Stimulated activated CD8-positive, alpha-beta memory T cell treated with anti-CD3 and anti-CD28 coated beads, Interleukin-7, amount 100 ng/mL, for 24 hours (primary cell): ENCODE measurements at places on chromosomes 5 and 9.

DNA sequence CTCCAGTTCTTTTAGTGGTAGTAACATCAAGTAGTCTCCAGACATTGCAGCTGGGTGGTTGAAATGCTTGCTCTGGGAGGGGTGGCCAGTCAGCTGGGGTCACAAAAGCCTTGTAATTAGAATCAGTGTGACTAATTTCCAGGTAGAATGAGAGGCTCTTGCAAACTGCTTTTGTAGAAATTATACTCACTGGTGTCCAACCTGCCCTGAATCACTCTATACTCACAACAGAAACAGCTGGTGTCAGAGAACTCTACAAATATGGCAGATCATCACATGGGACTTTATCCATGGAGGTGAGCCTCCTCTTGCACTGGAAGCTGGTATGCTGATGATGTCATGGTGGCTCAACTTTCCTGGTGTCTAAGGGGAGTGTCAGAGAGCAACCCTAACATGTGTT, 71.3 kb downstream of the SH3TC2 start:
- no peak for DNase-seq

DNA sequence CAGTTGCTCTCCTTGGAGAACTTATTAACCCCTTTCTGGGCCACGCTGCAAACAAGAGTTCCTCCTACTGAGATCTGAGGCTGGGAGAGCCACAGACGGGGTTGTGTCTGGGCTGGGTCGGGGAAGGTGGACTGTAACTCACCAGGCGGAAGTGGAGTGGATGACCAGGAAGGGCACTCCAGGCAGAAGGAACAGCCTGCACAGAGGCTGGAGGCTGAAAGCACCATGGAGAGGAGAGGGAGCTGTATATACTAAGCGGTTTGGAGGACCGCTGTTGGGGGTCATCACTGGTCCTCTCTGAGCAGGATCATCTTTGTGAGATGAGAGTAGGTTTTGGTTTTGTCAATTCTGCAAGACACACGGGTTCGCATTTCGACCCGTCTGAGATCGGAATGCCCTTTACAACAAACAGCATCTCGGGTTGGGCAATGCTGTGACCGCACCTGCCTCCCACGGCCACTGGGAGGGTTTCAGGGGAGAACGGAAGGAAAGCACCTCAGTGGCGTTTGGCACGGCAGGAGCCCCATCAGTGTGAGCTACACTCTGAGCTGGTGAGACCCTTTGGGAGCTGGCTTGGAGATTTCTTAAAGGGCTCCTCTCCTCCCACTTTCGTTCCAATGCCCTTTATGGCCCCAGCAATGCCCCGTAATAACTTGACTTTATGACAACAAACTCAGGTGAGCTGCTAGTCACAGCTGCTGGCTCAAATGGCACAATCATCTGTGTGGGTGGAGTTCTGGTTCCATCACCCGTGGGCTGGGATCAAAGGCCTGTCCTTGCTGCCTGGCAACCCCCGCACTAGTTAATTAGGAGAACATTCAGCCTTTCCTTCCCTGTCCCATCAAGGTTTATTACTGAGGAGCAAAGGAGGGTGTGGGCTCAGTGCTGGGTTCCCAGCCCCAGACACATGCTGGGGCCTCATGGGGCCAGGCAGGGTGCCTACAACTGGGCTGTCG, 18.7 kb upstream of the NEURL1B start:
- no peak for DNase-seq

DNA sequence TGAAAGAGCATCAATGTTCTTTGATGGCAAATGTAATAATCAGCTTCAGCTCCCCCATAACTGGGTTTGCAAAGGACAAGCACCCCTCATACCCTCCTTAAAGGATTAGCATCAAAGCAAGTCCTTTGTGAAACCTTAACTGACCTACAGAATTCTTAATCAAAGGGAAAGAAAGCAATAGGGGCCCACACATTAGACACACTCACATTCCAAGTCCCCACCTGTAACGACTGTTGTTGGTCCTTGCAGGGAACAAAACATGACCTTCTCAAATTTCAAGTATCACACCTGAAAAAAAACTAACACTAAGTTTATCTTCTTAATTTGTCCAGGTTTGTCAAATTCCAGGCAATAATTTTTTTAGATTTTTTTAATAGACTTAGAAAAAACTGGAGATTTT, 32.6 kb downstream of the TTC39B start:
- DNase-seq = no peak

DNA sequence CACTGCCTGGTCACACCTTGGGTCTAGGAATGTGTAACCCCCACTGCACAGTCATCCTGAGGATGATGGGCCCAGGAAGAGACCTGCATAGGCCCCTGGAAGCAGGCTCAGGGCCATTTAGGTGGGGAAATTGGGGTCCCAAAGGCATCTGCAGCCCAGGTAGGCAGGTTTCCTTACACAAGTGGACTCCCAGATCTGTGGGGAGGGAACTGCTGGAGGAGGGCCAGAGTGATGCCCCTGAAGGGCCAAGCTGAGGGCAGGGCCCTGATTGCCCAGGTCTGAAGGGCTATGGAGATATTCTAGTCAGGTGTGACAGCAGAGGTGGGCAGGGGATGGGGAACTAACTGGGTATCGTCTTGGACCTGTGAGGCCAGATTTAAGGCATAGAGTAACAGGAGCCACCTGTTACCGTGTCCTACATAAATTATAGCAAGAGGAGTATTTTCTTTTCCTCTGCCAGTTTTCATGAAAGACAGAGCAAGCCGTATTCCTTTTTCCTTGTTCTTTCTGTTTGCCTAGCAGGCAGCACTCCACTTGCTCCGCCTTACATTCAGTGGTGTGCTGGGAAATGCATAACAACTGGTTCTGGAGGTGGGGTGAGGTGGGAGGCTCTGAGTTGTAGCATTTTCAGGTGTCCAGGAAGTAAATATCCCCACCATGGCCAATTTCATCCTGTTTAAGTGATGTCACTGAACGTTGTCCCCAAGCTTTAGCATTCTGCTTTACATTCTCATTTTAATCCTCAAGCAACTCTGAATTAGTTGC, 41.3 kb downstream of the PPARGC1B start:
- DNase-seq = no peak

DNA sequence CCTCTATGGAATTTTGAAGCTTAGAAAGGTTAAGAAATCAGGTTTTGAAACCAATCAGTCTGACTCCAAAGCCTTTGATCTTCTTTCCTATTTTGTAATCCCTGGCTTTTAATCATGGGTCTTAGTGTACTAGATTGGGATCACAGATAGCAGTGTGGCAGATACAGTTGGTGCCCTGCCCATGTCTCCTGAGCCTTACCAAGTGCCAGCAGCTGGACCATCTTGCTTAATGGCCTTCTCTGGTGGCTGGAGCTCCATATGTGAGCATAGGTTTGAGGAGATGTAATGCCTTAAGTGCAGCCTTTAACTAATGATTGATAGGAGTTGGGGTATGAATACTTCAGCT, 16.7 kb upstream of the RIC1 start:
- DNase-seq = no peak

DNA sequence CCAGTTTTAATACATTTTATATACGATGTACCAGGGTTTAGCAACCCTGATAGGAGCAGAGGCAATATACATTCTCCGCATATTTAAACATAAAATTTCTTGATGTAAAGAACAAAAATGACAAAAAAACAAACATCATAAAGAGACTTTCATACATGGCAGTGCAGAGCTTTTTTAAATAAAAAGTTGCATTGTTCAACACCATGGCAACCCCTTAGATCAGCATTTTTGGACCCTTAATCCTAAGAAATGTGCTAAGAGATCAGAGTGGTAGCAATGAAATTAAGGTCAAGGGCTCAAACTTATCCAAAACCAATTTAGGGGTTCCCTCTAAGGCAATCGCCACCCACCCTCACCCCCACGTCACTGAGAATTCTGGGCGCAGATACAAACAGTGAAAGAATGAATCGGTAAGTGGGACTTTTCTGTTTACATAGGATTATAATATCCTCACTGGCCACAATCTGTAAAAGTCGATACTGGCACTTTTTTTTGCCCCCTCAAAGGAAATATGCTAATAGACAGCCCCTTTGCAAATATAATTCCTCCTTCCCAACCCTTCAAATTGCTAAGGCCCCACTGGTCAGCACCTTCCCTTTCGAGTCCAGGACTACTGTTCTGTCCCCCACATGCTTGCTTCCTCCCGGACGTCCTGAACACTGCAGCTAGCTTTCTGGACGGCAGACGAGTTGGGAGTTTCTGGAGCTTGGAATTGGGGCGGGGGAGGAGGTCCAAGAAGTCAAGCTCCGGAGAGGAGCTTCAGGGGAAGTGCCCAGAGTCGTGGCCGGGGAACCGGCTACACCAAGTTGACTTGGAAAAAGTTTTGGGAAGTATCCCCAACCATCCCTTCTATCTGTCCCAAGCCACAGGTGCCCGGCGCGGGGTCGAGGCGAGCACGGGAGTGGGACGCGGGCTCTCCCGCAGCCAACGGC, 2.2 kb downstream of the GAS1 start:
- no peak for DNase-seq

GRCh38 chr5:103402851-103403250, 144.3 kb downstream of the MACIR start:
- no peak for DNase-seq

DNA sequence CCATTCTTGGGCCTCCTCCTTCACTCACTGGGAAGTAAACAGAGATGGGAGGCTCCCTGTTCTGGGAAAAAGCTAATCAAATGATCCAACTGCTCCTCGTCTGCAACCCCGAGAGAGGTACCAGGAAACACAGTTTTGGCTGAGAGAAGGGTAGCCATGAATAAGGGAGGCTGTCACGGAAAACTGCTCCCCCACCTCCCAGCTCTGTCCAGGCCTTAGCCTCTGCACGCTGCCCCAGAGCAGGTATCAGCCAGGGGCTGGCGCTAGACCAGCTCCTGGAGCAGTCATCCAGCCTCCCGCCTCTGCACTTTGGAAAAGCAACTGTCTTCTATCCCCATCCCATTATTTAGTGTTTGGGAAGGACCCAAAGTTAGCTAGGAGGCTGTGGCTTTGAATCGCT, 266.1 kb downstream of the NDUFS4 start:
- DNase-seq = no peak

GRCh38 chr9:89361816-89362646, 43.7 kb downstream of the SECISBP2 start:
- DNase-seq = no peak

- no peak for DNase-seq
Observed at GRCh38 chr5:15538516-15538915, 38.5 kb downstream of the FBXL7 start.

GRCh38 chr5:102663749-102664530, 91.2 kb upstream of the PAM start:
- no peak for DNase-seq

DNA sequence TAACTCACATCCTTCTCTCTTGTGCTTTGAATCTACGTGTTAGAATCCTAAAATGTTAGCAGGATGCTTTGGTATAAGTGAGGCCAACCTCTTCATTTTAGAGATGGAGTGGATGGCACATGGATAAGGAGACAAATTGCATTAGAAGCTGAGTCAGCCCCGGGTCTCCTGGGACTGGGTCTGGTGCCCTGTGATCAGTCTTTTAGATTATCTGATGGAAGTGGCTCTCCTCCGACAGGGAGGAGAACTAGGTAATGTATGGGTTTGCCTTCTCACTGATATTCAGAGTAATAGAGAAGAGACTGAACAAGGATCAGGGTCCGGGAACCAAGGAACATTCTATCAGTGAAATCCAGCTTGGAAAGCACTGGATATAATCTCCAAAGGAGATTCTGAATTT, 74.9 kb upstream of the TNFSF8 start:
- no peak for DNase-seq

- DNase-seq = no peak
Observed at GRCh38 chr5:147658293-147658932, 124.1 kb downstream of the JAKMIP2 start.

DNA sequence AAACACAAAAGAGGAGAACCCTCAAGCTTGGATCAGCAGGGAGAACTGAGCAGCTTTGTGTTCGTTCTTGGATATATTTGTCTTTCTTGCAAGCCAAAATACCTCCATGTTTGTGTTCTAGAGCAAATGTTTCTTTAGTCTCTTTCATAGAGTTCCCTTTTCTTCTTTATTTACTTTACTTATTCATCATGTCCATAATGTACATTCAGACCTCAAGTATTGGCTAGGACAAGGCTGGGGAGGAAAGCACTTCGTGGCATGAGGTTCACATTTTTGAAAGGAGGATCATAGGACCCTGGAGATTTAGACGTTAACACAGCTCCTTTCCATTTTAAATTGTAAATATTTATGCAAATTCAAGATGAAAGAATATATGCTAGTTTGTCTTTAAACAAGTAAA, 590.2 kb upstream of the MEF2C start:
- DNase-seq = no peak

DNA sequence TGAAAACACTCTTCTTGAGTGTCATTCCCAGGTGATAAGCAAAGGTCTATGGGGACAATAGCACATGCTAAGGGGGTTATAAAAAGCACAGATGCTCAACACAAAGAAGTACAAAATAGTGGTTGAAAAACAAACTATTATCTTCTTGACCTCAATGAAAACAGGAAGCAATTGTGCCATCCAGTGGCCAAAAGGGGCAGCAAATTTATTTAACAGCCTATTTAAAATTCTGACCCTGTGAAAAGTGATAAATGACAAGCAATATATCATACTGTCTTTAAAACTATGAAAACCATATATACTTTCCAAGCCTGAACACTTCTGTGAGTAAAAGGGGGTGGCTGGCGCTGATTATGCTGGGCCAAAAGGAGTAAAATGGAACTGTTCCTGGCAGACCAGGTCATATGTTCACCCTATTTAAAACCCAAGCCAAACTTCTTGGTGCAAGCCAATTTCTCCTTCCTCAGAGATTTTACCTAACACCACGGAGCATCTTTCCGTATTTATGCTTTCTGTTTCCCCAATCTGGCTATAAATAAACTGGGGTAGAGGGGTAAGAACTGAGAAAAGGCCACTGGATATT, 29.7 kb downstream of the TEX10 start:
- DNase-seq = no peak

DNA sequence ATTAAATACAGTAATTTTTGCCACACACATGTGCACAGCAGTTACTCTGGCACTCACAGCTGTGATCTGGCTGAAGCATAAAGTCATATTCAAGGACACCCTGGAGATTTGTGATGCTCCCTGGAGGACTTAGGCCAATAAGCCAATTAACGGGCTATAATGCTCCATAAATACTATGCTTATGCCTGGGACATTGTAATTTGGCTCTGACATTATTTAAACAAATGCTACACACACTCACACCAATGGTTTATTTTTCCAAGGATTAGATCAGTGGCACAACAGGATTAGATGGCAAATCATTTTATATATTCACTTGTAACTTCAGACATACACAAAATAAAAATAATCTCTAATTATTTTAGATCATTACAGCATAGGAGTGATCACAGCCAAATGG, 111.2 kb downstream of the LMNB1 start:
- DNase-seq = no peak

GRCh38 chr9:115378758-115379157, 260.8 kb upstream of the TNC start:
- DNase-seq = no peak

DNA sequence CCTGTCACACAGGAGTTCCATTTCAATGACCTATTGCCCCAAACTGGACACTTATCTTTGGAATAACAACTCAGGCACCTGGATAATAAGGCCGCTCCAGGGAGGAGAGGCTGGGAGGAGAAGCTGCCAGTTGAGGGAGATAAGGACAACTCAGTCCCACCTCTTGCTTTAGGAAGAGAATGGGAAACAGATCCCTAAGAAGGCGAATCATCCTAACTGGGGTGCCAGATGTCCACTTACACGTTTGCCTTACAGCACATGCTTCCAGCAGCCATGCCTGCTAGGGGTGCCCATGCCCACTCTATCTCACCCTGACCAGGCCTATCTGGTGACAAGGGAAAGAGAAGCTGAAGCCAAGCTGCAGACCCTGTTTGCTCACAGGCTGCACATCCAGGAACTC, 6.5 kb downstream of the HK3 start:
- no peak for DNase-seq

GRCh38 chr5:116709082-116709481, 134.5 kb upstream of the SEMA6A start:
- DNase-seq = no peak
